H1 (cell line): ENCODE measurements at places on chromosomes 16 and 17.

GRCh38 chr16:65098916-65099315, 22.9 kb downstream of the CDH11 start:
- no peak for DNase-seq

- DNase-seq = no peak
These were observed 12.4 kb downstream of the MSLN start for GRCh38 chr16:772959-773358.

DNA sequence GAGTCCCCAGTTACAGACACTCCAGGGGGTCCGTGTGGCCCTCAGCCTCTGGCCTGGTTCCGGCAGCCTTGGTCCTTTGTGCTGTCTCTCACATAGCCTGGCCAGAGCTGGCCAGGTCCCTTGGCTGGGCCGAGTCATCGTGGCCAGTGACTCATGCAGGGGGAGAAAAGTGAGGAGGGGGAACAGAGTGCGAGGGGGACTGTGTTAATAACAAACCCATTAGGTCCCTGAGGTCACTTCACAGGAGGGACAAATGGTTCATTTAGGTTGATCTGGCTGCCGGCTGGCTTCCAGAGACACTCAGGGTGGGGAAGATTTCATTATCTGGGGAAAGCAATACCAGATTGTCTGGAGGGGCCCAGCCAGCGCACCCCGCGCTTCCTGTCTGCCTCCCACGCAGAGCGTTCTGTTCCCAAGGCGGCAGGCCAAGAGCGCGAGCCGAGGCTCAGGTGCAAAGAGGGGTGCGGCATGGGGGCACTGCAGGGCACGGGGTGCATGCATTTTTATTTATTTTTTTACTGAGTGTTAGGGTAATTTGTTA, 223.1 kb downstream of the SEC14L1 start:
- no peak for DNase-seq

- DNase-seq = no peak
These were observed 130.1 kb downstream of the PRKCA start for GRCh38 chr17:66432411-66432957.

DNA sequence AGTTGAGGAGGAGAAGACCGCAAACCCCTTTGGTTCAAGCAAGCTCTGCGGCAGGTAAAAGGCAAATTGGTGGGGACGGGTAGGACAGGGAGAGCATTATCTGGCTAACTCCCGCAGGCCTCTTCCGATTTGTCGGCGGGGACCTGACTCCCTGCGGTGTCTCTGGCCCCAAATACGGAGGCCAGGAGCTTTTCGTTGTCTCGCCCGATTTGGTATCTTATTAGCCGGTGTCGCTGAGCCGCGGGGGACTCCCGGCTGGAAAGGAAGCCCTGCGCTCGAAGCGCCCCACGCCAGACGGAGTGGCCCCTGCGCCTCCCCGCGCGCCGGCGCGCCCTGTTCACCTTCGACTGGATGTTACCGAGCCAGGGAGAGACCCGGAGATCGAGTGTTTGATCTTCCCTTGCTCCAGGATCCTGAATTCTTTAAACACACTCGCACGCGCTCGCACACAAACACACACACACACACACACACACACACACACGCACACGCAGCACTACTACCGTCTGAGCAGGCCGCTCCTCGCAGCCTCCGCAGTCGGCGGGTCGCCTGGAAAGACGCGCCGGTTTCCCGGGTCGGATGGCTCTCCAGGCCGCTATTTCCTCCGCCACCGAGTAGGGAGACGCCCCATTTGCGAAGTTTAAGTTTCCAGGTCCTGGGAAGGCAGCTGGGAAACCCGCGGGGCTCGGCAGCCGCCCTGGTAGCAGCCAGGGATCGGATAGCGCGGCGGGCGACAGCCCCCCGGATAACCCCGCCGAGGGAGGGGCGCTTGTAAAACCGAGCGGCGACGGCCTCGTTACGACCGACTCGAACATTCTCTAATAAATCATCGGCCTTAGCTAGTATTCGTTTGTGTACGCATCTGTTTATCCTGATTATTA, 3.3 kb downstream of the PRAC1 start:
- no peak for DNase-seq

DNA sequence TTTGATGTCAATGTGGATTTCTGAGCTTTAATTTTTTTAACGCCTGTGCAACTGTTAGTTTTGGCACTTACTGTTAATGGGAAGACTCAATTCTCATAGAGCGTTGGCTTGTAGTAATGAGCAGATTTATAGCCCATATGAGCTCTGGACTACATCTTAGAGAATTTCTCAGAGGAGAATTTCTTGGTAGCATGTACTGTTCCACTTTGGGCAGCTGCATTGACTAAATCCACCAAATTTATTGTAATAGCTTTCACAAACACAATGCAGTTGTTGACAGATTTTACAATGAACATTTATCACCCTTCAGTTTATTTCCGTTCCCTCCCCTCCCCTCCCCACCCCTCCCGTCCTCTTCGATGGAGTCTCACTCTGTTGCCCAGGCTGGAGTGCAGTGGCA, 193.9 kb downstream of the PRKCA start:
- DNase-seq = no peak
